ENCODE measurements at places on chromosomes 4 and X.

GRCh38 chr4:170979736-170980135, 833.5 kb upstream of the GALNTL6 start:
- no peak for DNase-seq

DNA sequence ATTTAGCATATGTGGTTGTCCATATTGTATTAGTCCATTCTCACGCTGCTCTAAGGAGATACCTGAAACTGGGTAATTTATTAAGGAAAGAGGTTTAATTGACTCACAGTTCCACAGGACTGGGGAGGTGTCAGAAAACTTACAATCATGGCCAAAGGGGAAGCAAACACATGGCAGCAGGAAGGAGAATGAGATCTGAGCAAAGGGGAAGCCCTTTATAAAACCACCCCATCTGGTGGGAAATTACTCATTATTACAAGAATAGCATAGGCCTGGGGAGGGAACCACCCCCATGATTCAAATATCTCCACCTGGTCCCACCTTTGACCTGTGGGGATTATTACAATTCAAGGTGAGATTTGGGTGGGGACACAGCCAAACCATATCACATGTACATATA, 122.6 kb upstream of the ANK2 start:
- DNase-seq: no peak

- no peak for DNase-seq
Observed at GRCh38 chr4:74292111-74292870, 16.0 kb upstream of the EPGN start.

DNA sequence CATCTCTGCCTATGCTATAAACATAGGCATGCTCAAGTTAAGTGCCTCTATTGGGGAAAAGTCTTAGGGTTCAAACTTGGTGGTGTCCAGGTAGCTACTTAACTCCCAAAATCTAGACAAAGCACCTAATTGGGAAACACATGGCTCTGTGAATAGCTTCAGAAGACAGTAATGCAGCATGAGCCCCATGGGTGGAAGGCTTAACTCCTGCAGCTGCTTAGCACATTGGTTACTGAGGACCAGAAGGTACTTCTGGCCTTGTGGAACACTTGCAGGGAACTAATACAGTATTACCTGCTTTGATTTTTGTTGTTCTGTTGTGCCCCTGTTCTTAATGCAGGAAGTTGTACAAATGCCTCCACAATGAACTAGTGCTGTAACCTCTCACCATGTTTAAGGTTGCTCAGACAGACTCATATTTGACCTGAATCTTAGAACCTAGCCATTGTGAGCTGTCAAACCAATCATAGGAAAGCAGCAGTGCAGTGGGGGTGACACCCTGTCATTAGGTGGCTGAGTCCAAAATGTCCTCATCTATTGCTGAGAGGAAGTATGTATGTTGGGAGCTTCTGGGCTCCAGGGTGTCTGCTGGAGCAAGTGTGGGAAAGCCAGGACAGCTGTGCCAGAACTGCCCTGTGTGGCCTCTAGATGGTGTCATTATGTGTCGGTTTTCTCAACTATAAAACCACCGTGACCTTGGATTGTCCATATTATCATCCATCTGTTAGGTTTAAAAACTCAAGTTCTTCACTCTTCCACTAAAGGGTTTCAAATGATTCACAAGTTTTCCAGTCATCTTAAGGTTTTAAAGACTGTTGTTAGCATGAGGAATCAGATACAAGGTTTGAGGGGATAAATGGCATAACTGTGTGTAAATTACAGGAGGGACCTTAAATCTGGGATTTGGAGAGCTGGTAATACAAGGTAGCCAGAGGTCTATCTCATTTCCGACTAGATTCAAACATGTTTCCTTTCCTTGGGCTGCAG, 69.9 kb upstream of the WDR1 start:
- DNase-seq: no peak

DNA sequence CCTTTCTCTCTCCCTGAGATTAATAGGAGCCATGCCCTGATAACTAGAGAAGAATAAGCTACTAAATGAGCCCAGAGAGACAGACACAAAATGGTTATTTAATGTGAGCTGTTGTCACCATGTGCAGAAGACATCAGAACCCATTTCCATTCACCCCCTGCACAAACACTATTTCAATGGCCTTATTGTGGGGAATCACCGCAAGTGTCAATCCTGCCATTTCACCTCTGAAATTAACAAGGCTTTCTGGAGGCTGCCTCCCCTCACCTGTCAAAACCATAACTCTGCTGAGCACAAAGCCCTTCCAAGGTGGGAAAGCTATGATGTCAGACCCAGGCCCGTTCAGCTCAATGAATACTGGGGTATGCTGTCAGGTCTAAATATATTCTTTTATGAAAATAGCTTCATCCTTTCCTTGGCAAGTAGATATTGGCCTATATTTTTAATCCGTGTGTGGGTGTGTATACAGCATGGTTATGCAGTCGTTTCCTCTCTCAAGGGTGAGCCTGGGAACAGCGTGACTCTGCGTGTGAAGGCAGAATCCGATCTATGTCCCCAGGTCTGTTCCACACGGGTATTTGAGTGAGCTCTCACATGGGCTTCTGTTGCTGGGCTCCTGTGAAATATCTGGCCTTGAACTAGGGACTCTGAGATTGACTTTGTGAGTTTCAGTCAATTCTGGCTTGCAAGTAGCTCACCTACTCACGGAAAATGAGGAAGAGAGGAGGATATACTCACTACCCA, 266.3 kb downstream of the FBXW7 start:
- no peak for DNase-seq

DNA sequence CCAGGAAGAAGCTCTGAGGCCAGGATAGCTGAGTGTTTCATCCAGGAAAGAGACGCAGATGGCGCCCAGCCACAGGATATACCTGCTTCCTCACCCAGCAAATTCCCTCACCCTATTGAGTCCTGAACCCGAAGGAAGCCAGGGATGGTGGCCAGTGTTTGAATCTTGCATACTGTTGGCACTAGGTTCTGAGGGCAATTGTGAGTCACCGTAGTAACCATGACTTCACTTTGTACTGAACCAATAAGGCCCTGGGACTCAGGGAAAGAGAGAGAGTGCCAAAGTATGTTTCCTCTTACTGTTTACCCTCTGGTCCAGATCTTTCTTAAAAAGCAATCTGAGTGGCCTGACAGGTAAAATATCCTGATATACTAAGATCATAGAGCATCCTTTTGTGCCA, 25.6 kb upstream of the SMIM10L2A start:
- no peak for DNase-seq

- DNase-seq: no peak
Observed at GRCh38 chrX:67693928-67694327, 150.1 kb downstream of the AR start.

- DNase-seq: no peak
Observed at GRCh38 chrX:50622751-50623150, 152.1 kb upstream of the DGKK start.

GRCh38 chrX:25002661-25003020, 13.1 kb downstream of the ARX start:
- DNase-seq: no peak

GRCh38 chr4:84790769-84791565, 175.5 kb downstream of the WDFY3 start:
- no peak for DNase-seq

DNA sequence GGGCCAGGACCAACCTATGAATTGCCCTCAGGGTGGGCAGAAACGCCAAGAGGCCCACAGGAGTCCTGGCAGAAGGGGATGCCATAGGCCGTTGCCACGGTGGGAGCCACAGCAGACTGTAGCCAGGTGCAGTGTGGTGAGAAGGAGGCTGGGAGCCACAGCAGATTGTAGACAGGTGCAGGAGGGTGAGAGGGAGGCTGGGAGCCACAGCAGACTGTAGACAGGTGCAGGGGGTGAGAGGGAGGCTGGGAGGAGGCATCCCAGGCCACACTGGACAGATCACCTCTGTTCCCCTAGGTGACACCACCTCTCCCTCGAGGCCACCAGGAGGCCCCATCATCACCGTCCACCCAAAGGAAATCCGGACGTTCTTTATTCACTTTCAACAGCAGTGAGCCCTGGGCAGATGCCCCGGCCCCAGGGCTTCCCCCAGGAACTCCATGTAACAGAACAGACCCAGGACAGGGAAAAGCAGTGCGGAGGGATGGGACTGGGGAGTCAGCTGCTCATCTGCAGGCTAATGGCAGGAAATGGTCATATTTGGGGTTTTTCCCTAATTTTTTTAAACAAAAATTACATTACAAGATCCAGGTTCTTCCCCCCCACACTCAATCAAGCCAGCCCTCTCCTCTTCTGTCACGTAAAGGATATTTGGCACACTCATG, 19.5 kb upstream of the MRFAP1 start:
- no peak for DNase-seq

DNA sequence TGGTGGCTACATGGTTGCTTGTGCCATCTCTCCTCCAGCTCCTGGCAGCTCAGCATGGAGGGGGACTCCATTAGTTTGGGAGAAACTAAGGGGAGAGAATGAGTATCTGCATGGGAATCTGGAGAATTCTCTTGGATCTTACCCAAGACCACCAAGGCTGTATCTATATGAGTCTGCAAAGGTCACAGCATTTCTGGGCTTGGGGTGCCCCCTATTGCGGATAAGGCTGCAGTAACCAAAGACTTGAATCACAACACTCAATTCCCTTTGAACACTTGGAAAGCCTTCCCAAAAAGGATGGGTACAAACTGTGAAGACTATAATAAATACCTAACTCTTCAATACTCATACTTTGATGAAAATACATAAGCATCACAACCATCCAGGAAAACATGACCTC, 623.5 kb upstream of the NR3C2 start:
- no peak for DNase-seq

GRCh38 chr4:123924536-123924935, 527.9 kb downstream of the SPRY1 start:
- no peak for DNase-seq

GRCh38 chrX:12307961-12308360, 169.7 kb downstream of the FRMPD4 start:
- DNase-seq: no peak

GRCh38 chr4:75658876-75659275, 14.3 kb downstream of the G3BP2 start:
- DNase-seq: no peak

- DNase-seq: no peak
Observed at GRCh38 chr4:142719854-142720541, 126.1 kb downstream of the INPP4B start.

DNA sequence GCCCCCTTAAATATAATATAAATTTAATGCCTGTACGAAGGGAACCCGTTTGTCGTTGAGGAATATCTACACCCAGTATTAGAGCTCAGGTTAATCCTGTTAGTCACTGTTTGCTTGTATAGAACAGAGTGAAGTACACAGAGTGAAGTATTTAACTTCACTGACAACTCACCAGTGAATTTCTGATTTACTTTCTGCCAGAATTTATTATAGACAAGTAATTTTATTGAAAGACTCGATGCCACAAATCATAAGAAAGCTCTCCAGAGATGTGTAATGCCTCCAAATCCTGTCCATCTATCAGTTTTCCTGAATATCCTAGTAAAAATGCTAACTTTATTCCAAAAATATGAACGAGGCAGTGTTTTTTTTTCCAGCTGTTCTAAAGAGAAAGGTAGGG, 1.6 kb downstream of the GAB1 start:
- no peak for DNase-seq

DNA sequence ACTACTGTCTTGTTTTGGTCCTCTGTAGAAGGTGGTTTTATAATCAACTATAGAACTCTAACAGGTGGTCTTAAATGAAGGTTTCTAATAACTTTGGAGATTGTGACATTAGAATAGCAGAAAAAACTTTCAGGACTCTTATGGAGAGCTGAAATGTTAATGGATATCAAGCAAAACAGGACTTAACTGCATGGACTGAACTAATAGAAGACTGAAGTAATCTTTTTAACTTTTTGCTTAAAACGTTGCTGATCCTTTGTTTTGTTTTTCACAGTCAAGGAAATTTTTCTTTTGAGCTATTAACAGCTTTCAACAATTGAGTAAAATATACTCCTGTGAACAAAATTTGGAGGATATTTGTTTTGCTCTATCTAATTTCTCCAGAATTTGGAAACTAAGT, 17.2 kb downstream of the NXT2 start:
- no peak for DNase-seq

GRCh38 chr4:129278868-129279267, 182.9 kb downstream of the C4orf33 start:
- DNase-seq: no peak

DNA sequence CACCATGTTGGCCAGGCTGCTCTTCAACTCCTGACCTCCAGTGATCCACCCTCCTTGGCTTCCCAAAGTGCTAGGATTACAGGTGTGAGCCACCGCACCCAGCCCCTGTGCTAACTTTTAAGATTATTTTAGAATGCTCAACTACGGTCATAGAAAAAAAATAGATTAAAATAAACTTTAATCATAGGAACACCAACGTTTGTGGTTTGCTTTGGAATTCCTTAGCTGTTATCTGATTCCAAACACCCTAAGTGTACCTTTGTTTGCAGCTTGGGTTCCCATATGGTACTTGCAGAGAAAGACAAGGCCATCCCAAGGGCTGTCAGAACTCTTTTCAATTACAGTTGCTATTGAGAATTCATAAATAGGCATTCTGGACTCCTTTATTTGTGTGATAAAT, 90.1 kb upstream of the EFHC2 start:
- no peak for DNase-seq

DNA sequence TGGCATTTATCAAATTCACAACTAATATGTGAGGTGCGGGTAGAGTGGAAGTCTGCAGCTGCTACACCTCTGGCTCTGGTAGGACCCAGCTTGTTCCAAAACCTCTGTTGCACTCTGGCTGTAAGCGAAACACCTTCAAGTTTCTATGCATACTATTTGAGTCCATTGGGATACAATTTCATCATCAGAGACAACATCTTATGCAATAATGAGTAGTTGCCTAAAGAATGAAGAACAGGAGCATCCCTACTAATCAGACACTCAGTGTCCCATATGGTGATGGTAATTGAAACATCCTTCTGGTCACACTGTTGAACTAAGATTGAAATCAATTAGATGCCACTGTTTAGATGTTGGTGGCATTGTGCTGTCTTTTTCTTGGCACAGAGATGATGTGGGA, 178.4 kb downstream of the MGST2 start:
- no peak for DNase-seq

DNA sequence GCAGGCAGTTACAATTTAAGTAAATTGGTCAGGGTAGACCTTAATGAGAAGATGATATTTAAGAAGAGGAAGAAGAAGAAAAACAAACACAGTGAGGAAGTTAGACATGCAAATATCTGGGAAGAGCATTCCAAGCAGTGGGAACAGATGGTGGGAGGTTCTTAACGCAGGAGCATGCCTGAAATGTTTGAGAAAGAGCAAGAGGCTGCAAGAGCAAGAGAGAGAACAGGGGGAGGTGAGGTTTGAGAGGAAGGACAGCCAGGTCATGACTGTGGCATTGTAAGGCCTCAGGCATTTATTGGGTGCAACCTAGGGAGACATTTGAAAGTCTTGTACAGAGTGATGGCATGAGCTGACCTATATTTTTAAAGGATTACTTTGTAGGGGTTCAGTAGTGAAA, 136.0 kb downstream of the UGT8 start:
- no peak for DNase-seq

- no peak for DNase-seq
Observed at GRCh38 chr4:140448162-140448561, 20.7 kb upstream of the CLGN start.

GRCh38 chrX:150933945-150934350, 35.5 kb upstream of the CD99L2 start:
- DNase-seq: no peak

Data from activated CD8-positive, alpha-beta memory T cell treated with anti-CD3 and anti-CD28 coated beads for 1 hour (primary cell).